ENCODE measurements at places on chromosomes 16 and 17.

DNA sequence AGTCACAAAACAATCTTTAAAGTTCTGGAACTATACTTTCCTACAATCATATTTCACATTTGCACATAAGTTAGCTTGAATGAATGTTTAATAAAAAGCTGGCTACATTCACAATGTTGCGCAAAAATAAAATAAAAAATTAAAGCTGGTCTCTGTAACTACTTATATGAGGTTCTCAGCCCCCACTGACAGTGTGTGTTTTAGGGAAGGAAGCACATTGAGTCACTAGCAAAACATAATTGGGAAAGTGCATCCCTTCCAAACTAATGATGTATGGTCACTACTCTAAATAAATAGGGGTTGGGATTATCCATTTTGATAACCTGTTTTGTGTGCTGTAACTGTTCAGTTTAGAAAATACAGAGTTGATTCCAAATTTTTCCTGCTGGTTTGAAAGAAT is 251.9 kb downstream of the IRX3 start:
- DNase-seq, result no peak

GRCh38 chr16:21157632-21158031 is 842 bp upstream of the LDAF1 start:
- no peak for DNase-seq

DNA sequence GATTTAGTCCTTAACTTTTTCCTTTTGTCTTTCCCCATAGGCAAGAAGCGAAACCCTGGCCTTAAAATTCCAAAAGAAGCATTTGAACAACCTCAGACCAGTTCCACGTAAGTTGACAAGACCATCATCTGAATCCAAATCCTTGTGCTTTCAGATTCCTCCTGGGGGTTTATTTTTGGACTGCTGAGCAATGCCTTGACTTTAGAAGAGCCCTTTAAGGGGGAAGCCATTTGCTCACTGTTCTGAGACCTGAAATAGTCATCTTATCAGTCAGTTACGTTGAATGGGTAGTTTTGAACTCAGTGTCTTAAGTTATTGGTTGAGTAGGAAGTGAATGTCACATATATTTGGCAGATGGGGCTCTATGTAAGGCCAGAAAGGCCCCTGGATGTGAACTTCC is 91.2 kb downstream of the MAP2K6 start:
- no peak for DNase-seq

DNA sequence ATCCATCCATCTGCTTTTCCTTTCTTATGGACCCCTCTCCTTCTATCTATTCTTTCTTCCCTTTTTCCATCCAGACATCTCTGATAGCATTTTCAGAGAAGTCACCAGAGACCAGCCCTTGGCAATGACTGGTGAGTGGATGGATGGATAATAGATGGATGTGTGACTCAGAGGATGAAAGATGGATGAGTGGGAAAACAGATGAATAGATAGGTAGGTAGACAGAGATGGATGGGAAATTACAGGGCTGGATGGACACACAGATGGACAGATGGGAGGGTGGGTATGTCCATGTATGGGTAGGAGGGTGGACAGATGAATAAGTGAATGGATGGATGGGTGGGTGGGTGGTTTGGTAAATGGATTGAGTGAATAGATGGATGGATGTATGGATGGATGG is 101.0 kb downstream of the LITAF start:
- no peak for DNase-seq

GRCh38 chr16:73095885-73096421 is 48.0 kb upstream of the ZFHX3 start:
- DNase-seq, result no peak

DNA sequence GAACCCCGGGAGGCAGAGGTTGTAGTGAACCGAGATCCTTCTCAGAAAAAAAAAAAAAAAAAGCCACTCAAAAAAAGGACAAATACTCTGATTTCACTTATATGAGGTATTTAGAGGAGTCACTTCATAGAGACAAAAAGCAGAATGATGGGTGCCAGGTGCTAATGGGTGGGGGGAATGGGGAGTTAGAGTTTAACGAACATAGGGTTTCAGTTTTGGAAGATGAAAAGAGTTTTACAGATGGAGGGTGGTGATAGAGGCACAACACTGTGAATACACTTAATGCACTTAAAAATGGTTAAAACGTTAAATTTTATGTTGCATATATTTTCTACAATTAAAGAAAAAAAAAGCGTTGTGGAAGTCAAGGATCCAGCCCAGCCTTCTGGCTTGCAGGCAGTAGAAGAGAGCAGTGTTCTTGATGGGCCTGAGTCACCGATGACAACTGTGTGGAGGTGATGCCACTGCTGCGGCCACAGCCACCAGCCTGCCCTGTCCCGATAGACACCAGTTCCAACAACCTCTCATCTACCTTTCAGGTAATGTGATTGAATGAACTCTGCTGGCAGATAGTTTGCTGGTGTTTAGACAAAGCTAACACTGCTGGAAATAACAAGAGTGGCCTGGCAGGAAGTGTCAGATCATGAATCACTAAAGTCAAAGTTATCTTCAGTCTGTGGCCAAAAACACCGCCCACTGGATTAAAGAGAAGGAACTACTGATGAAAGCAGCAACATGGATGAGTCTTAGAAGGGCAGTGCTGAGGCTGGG is 49.9 kb upstream of the COX10 start:
- no peak for DNase-seq

DNA sequence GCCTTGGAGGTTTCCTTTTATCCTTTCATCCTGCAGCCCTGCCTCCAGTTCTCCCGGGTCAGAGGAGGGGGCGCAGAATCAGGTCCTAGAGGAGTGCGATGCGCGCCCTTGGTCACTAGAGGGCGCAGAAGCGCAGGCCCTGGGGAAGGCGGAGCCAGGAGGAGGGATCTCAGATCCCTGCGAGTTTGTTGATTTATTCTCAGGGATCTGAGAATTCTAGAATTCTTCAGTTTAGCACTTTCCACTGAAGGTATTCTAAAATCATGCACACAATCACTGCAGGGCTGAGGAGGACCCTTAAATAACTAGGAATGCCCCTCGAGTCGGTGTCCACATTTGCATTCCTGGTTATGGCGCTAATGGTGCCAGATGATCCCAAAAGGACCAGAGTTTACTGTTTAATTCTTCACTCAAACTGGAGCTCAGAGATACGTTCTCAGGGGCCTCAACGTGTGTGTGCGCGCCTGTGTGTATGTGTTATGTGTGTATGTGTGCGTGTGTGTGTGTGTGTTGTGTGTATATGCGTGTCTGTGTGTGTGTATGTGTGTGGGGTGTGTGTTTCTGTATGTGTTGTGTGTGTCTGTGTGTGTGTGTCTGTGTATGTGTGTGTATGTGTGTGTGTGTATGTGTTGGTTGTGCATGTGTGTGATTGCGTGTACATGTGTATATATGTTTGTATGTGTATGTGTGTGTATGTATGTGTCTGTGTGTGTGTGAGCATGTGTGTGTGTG is 6.9 kb upstream of the ELAC2 start:
- peak; percentile 34 for DNase-seq

GRCh38 chr17:80363518-80364090 is 51.4 kb upstream of the ENDOV start:
- DNase-seq, result no peak

DNA sequence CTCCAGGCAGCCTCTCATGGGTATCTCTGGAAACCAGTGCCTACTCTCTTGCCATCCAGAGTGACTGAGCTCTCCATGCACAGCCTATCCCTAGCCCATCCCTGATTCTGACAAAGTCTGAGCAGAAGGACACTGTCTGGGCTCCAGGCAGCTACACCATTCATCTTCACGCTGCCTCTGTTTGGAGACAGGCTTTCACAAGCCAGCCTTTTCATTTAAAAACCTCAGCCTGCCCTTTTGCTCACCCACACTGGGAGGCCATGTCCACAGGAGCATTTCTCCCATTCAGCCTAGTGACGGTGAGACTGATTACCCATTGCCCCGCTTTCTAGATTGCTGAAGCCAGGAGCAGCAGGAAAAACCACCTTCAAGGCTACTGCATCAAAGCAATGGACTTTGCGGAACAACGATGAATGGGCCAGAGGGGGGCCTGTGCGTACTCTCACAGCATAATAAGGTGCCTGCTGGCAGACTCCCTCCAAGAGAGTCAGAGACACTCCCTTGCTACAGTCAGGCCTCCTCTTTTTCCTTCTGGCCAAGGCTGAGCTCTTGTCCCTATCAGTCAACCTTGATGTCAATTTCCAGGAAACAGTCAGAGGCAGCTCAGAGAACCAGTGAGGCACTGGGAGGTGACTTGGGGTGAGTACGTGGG is 24.7 kb upstream of the CDH13 start:
- no peak for DNase-seq

DNA sequence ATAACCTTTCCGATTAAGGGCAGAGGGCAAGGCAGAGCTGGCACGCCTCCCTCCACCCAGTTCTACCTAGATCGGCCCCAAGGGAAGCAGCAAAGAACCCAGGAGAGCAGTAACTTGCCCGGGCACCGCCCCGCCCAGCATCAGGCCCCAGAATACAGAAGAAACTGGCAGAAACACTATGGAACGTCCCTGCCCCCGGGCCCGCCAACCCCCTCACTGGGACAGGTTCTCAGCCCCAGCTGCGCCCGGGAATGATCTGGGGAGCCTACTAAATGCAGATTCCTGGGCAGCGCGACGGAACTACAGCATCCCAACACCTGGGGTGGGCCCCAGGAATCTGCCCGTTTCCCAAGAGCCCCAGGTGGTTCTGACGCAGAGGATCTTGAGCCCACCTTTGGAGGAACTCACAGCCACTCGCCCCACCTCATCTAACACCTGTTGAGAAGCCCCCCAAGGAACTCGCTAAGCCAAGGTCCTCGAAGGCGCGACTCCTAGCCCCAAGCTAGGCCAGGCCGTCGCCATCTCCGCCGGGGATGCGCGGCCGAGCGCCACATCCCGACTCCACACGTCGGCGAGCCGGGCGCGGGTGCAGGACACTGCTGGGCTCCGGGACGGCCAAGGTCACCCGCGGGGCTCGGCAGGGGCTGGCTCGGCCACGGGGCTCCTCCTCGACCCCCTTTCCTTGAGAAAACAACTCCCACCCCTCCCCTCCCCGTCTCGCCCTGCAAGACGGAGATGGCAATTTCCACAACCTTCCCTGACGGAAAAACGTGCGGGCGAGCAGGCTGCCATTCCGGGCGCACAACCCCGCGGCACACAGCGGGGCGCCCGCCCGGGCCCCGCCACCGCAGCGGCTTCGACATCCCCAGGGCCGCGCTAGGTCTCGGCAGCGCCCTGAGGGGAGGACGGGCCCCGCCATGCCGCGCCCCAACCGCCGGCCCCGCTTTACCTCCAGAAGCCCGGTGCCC is 913 bp downstream of the CDIP1 start:
- DNase-seq, result no peak

- DNase-seq, result no peak
These were observed 31.7 kb downstream of the ERCC4 start for GRCh38 chr16:13951611-13952010.

- DNase-seq, result no peak
These were observed 94.6 kb upstream of the DHX40 start for GRCh38 chr17:59470624-59471297.

GRCh38 chr17:14859542-14859941 is 405.6 kb downstream of the PMP22 start:
- no peak for DNase-seq

- DNase-seq, result no peak
These were observed 80.4 kb upstream of the AKTIP start for GRCh38 chr16:53583401-53583800.

DNA sequence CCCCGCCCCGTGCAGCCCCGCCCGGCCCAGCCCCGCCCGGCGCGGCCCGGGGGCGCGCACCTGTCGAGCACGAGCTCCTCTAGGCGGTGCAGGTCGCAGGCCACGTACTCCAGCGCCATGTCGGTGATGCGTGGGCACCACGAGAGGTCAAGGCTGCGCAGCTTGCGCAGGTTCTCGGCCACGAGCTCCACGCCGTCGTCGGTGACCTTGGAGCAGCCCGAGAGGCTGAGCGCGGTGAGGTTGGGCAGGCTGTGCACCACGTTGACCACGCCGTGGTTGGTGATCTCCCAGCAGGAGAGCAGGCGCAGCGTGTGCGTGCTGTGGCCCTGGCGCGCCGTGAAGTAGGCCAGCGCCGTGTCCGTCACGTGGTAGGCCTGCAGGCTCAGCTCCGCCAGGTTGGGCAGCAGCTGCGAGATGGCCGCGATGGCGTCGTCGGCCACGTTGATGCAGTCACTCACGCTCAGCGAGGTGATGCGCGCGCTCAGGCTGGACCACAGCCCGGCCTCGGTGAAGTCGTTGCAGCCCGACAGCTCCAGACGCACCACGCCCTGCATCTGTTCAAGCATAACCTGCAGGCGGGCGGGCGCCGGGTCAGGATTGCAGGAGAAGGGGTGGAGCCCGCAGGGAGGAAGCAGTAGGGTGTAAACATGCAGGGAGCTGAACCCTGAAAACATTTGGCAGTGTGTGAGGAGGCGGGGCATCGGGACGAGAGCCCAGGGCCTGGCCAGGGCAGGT is 5.3 kb upstream of the WDR24 start:
- DNase-seq, result peak; percentile 80

DNA sequence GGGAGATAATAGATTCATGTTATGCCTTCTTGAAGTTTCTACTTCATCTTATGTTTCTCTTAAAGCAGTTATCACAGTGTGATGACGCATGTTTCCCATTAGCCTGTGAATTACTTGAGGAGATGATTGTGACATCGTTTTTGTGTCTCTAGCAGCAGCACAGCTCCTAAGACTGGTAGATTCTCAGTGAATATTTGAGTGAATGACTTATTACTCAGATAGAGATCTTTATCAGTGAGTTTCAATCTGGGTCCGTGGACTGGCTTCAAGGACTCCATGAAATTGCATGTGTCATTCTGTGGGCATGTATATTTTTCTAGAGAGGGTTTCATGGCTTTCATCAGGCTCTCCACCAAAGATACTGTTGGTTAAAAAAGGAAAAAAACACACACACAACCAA is 29.9 kb downstream of the YPEL2 start:
- no peak for DNase-seq

DNA sequence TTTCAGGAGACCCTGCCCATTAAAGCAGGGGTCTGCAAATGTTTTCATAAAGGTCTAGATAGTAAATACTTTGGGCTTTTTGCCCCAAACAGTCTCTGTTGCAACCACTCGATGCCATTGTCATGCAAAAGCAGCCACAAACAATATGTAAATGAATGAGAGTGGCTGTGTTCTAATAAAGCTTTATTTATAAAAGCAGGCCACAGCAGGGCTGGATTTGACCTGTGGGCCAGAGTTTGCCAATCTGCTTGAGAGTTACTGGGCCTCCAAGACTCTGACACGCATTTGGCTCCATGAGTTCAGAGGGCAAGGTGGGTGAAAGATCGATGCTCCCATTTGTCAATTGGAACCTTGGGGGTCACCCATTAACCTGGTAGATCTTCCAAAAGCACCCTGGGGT is 217.3 kb upstream of the SDK2 start:
- no peak for DNase-seq

DNA sequence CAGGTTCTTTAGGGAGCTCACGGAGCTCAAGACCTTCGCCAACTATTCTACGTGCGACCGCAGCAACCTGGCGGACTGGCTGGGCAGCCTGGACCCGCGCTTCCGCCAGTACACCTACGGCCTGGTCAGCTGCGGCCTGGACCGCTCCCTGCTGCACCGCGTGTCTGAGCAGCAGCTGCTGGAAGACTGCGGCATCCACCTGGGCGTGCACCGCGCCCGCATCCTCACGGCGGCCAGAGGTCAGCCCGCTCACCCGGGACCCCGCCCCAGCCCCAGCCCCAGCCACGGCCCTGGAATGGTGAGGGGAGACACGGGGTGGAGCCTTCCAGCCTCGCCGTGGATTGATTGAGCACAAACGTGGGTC is 13.5 kb downstream of the SARM1 start:
- no peak for DNase-seq

All from NCI-H1930 (cell line).